ENCODE measurements at places on chromosomes 3 and 15. TPM values are rescaled to one million over a fixed set of nuclear protein-coding genes. Genes with fewer than 3 reads are reported as not detected.

DNA sequence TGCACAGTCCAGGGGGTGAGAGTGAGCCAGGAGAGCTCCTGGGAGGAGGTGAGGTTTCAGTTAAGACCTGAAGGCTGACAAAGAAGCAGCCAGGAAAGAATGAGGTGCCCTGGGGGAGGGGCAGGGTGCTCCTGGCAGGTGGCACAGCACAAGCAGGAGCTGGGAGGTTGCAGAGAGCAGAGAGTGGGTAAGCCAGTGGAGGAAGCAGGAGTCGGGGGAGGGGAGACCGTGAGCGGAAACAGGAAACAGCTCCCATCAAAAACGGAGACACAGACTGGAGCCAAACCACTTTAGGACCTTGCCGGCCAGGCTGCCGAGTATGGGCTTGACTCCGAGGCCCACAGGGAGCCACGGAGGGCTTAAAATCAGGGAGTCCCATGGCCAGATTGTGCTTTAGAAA lies 12.1 kb upstream of the FBLN2 start:
- DNase-seq = no peak

DNA sequence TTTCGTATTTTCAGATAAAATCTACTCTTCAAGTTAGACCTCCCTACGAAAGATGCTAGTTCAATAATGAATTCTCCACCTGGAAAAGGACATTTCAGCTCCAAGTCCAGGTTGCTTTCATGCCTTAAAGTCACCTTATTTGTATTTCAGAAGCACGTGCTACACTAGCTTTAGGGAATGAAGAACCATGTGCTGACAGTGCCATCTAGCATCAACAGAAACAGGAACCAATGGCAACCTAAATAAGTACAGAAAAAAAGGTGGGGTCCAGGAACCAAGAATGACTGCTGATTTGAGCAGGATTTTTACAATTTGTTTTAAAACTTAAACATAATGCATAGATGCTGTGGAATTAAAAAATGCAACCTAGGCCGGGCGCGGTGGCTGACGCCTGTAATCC lies 77.6 kb upstream of the SNRPN start:
- no peak for DNase-seq

GRCh38 chr3:157136647-157137387 lies 23.1 kb downstream of the CCNL1 start:
- no peak for DNase-seq

GRCh38 chr3:179769411-179770247 lies 116.8 kb downstream of the USP13 start:
- DNase-seq = no peak

GASK1A gene
- 4.3 TPM for total RNA-seq

NAA50 gene
- 74.2 TPM for total RNA-seq

DNA sequence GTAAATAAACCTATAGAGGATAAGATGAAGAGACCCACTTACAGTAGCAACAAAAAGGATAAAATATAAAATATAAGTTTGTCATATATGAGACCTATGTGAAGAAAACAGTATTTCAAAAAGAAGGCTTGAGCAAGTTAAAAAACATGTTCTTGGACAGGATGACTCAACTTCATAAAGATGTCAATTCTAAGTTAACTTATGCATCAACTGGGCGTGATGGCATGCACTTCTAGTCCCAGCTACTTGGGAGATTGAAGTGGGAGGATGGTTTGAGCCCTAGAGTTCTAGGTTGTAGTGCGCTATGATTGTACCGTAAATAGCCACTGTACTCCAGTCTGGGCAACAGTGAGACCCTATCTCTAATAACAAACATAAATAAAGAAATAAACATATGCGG lies 59.7 kb downstream of the PDCD6IP start:
- DNase-seq = no peak

- no peak for DNase-seq
Measured at GRCh38 chr15:71804695-71805470, 5.5 kb upstream of the NR2E3 start.

Measured in endodermal cell (in vitro differentiated cells).